Vagina (tissue), 2 donors: ENCODE measurements at places on chromosomes 11 and 22. TPM values are rescaled to one million over a fixed set of nuclear protein-coding genes. Genes with fewer than 3 reads are reported as not detected.
A peak's percentile ranks its signal among the peaks of the same experiment; 100 is the strongest.

DNA sequence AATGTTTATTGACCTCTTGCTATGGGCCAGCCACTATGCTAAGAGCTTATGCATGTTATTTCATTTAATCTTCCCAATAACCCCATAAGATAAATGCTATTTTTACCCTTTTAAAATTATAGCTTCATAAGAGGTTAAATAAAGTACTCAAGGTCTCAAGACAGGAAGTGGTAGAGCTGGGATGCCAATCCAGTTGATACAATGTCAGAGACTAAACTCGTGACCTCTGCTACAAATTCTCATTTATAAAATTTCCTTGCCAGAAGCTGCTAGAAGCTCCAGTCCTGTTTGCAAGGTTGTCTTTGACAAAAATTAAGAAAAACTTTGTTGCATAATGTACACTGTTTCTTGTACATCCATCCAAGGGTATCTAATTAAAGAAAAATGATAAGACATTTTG is 265.9 kb upstream of the MPPED2 start:
- no peaks in the 10 kb centered on the region for H3K27me3 ChIP-seq
- H3K4me1 ChIP-seq = no peaks in the 10 kb centered on the region
- no peaks in the 10 kb centered on the region for H3K36me3 ChIP-seq
- DNase-seq = no peak
- no peak overlapping the region for H3K4me3 ChIP-seq
- H3K27ac ChIP-seq = no peak overlapping the region

- DNase-seq = no peak
- H3K27me3 ChIP-seq = no peaks in the 10 kb centered on the region
- H3K4me1 ChIP-seq = no peaks in the 10 kb centered on the region
- H3K4me3 ChIP-seq = no peak overlapping the region
These were observed 29.1 kb upstream of the COMT start for GRCh38 chr22:19912271-19912999.

DNA sequence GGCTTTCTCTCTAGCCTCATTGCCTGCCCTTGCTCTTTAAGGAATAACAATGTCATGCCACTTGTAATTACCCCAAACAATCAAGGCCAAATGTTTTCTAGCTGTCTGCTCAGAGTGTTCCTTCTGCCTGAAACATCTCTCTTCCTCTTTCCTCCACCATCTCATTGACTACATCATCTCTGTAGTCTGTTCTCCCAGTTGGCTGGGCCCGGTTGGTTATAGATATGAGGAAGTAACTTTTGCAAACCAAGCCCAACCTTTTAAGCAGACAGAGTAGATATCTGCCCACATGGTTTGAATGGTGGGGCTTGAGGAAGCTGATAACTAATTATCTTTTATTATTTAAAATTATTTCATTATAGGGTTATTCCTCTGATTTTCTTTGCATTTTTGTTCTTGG is 104.5 kb downstream of the NTM start:
- no peaks in the 10 kb centered on the region for H3K4me1 ChIP-seq
- H3K27ac ChIP-seq = no peak overlapping the region
- no peak overlapping the region for H3K4me3 ChIP-seq
- no peak for DNase-seq
- H3K36me3 ChIP-seq = no peaks in the 10 kb centered on the region

- H3K27me3 ChIP-seq = no peaks in the 10 kb centered on the region
- H3K36me3 ChIP-seq = no peaks in the 10 kb centered on the region
- no peak overlapping the region for H3K4me3 ChIP-seq
- no peak overlapping the region for H3K27ac ChIP-seq
These were observed 136.7 kb upstream of the NECTIN1 start for GRCh38 chr11:119865661-119866156.

Gene PNPLA3
- total RNA-seq = not detected

DNA sequence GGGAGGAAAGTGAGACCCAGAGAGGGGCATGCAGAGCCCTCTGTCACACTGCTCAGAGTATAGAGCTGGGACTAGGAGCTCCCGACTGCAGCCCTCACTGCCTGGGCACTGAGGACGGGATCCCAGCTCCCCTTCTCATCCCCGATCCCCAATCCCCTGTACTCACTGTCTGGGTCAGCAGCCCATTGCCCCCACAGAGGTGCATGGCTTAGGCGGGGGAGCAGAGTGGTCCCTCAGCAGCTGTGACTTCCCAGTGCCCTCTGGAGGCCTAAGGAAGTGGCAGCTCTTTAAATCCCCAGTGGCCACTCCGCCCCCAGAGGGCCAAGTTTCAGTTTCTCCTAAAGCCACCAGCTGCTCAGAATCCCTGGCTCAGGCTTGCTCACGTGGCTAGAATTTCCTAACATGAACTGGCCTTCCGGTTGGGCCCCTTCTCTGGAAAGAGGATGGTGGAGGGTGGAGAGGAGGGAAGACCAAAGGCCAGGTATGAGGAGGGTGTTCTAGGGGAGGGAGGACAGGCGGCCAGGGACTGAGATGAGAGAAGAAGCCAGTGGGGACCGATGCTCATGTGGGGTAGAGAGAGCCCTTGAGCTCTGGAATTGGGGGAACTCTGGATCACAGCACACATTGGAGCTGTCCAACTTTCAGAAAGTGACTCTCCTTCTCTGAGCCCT is at the start of gene BATF2:
Gene BATF2, minus strand, starts transcription at position 262 of the 671 bp plus-strand sequence. Its CDS starts 57 bp downstream, at position 205.
- no peak for DNase-seq
- H3K4me3 ChIP-seq = peak within 1 kb of the TSS; percentile 39
- peak within 1 kb of the TSS; percentile 46 for H3K27ac ChIP-seq
- H3K36me3 ChIP-seq = no peaks in the 10 kb centered on the region
- H3K4me1 ChIP-seq = no peaks in the 10 kb centered on the region

GRCh38 chr11:133409799-133410198 is 122.5 kb downstream of the OPCML start:
- H3K4me1 ChIP-seq = no peaks in the 10 kb centered on the region
- H3K27me3 ChIP-seq = no peaks in the 10 kb centered on the region
- no peak overlapping the region for H3K4me3 ChIP-seq
- no peak for DNase-seq
- H3K27ac ChIP-seq = no peak overlapping the region

GRCh38 chr11:61945191-61945590 is 5.0 kb upstream of the BEST1 start:
- no peak overlapping the region for H3K27ac ChIP-seq
- no peaks in the 10 kb centered on the region for H3K27me3 ChIP-seq
- no peak overlapping the region for H3K4me3 ChIP-seq
- peaks cover 18% of the 10 kb centered on the region for H3K4me1 ChIP-seq
- DNase-seq = no peak

Gene TRIM34
- 6.9 TPM for total RNA-seq

GRCh38 chr11:64762674-64763525 is 3.1 kb upstream of the PYGM start:
- peak overlapping the region; percentile 60 for H3K27ac ChIP-seq
- H3K36me3 ChIP-seq = peaks cover under 1% of the 10 kb centered on the region
- DNase-seq = no peak
- no peaks in the 10 kb centered on the region for H3K27me3 ChIP-seq

- no peak for DNase-seq
- no peaks in the 10 kb centered on the region for H3K4me1 ChIP-seq
- H3K27ac ChIP-seq = no peak overlapping the region
- no peaks in the 10 kb centered on the region for H3K27me3 ChIP-seq
These were observed 450.5 kb upstream of the DDI1 start for GRCh38 chr11:103585911-103586310.

DNA sequence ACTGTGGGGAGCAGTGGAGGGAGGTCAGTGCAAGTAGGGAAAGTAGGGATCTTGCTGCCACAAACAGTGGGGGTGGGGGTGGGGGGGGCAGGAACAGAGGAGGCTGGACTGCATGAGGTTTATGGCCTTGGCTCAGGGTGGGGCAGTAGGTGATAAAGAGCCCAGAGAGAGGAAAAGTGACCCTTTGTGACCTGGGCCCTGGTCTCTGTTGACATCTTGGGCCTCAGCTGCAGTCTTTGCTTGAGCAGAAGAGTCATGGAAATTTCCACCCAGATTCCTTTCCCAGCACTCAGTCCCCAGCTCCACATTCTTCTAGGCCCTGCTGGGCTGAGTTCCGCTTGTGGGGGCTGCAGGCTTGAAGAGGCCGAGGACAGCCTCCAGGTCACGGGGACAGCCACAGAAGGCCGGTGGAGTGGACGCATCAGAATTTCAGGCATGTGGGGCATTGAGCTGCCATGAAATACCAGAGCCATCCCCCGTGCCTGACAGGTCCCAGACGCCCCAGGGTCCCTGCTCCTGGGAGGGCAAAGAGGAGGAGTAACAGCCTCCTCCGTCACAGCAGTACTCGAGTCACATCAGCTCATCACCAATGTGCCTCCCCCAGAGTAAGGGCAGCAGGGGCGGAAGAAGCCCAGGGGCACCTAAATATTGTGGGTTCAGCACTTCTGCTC is 9.7 kb upstream of the MALAT1 start:
- peaks cover 92% of the 10 kb centered on the region for H3K4me1 ChIP-seq
- peak overlapping the region; percentile 12 for H3K4me3 ChIP-seq
- peak; percentile 95 for DNase-seq
- peak overlapping the region; percentile 100 for H3K27ac ChIP-seq
- no peaks in the 10 kb centered on the region for H3K27me3 ChIP-seq

DNA sequence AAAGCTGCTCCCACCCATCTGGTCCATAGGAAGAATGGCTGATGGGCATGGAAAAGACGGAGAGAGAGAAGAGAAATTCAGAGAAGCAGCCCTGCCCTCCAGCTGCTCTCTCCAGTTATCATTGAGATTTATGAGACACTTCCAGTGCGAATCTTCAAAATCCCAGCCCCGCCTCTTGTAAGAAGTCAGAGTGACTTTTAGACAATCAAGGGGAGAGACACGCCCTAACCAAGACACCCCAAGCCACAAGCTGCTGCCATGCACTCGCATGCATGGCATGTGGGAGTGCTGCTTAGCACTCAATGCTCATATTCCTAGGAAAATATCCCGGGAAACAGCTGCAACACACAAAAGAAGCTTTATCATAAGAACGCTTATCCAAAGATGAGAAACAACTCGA is 110.6 kb upstream of the BID start:
- H3K4me3 ChIP-seq = no peak overlapping the region
- no peaks in the 10 kb centered on the region for H3K36me3 ChIP-seq
- no peaks in the 10 kb centered on the region for H3K4me1 ChIP-seq
- no peaks in the 10 kb centered on the region for H3K27me3 ChIP-seq

Gene NUDT8
- 23.8 TPM for total RNA-seq

- H3K27me3 ChIP-seq = no peaks in the 10 kb centered on the region
- no peak overlapping the region for H3K4me3 ChIP-seq
- H3K4me1 ChIP-seq = no peaks in the 10 kb centered on the region
- no peaks in the 10 kb centered on the region for H3K36me3 ChIP-seq
- H3K27ac ChIP-seq = no peak overlapping the region
These were observed 27.2 kb upstream of the PDGFD start for GRCh38 chr11:104191124-104191523.

DNA sequence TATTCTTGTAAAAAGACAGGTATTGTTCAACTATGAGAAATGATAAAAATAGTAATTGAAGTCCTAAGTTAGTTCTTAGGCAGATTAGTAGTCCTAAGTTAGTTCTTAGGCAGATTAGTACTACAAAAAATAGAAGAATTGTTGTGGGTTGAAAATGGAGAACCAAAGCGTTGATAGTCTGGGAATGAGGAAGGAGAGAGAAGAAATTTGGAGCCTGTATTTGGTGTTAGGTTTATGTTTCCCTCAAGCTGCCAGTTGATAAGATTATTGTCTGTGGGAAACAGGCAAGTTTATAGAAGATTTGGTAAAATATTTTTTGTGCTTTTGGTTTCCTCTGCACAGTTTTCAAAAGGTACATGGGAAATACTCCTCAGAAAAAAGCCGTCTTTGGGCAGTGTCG is 3.6 kb downstream of the BCO2 start:
- no peak overlapping the region for H3K27ac ChIP-seq
- H3K36me3 ChIP-seq = no peaks in the 10 kb centered on the region
- peaks cover 13% of the 10 kb centered on the region for H3K4me1 ChIP-seq
- no peaks in the 10 kb centered on the region for H3K27me3 ChIP-seq
- no peak for DNase-seq

DNA sequence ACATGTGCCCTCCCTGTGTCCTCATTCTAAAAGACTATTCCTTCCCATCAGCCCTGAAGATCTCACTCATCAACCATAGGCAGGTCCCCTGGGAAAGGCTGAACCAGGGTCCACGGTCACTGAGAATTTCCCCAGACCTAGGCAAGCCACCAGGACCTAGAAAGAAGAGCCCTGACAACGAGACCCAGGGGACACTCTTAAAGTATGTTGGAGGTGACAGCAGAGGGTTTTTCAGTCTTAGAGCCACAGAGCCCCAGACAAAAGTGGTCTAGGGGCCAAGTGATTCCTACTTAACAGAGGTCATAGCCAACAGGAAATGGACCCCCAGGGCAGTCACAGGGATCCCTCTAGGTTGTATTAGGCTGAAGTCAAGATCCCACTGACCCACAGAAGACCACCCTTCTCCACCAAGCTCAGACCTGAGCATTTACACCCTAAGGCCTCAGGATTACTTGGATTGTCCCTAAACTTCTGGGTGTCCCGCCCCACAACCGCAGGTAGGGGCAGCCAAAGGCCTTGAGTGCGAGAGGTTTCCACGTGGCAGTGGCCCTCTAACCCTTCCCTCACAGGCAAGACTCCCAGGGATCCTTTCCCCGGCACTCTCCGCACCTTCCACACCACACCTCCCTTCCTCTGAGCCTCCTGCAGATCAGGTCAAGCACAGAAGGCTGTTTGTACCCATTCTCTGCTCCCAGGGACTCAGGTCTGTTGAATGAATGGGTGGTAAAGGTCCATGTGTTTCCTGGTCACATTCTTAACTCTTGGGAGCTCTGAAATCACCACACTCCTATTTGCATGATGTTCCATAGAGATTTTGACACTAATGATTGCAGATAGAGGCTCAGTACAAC is 12.3 kb downstream of the POU2AF1 start:
- H3K4me3 ChIP-seq = no peak overlapping the region
- H3K36me3 ChIP-seq = no peaks in the 10 kb centered on the region
- H3K27me3 ChIP-seq = no peaks in the 10 kb centered on the region
- DNase-seq = no peak
- H3K4me1 ChIP-seq = no peaks in the 10 kb centered on the region

Gene GLYATL2
- total RNA-seq = not detected

DNA sequence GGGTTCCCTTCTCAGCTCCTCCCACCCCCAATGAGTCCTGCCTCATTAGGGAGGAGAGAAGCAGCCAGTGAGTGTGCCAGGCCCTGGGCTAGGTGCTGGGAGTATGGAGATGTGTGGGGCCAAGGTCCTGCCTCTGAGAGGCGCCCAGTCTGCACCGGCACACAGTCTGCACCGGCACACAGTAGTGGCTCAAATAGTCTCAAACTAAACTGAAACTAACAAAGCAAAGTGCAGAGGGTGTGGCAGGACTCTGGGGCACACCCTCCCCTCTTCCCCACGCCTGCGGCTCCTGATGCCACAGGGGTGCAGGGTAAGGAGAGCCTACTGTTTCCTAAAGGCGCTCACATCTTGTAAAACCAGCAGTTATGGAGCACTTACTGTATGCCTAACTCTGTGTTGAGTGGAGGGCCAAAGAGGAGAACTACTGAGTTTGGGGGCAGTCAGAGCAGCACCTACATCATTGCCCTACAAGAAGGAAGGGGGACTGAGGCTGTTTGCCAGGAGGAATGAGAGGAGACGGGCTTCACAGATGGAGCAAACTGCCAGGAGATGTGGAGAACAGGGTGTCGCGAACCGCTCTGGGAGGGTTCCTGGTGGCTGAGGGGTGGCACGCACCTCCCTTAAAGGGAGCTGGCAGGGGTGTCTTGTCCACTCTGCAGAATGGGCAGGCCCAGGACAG is 939 bp upstream of the SH3BP1 start:
- no peak for DNase-seq
- H3K27me3 ChIP-seq = no peaks in the 10 kb centered on the region
- peak overlapping the region; percentile 88 for H3K4me3 ChIP-seq
- H3K4me1 ChIP-seq = peaks cover 82% of the 10 kb centered on the region
- H3K36me3 ChIP-seq = no peaks in the 10 kb centered on the region

Gene SHISAL1
- 7.6 TPM for total RNA-seq

Gene CALCA
- not detected for total RNA-seq
